SHP77 (cell line): ENCODE measurements at places on chromosomes 1 and 21.

GRCh38 chr1:18578271-18578670 is 52.4 kb upstream of the PAX7 start:
- DNase-seq = no peak

GRCh38 chr1:224203243-224204016 is 20.4 kb downstream of the DEGS1 start:
- DNase-seq = no peak

GRCh38 chr1:45679123-45679522 is 7.2 kb downstream of the GPBP1L1 start:
- DNase-seq = no peak

DNA sequence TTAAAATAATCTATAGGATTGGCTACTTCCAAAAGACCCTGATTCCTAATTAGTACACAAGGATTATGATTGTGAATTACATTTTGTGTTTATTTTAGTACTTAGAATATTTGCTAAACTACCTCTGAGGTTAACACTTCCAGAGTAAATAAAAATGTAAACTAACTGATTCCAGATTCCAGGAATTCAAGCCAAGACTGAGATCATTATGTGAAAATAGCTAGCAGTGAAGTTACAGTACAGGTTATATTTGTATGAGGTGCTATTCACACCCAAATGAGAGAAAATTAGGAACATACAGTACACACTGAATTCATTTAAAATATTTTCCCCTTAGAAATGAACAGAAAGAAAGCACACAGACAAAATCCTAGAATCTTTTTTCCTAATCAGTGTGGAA is 28.8 kb downstream of the TTLL7 start:
- DNase-seq = no peak

DNA sequence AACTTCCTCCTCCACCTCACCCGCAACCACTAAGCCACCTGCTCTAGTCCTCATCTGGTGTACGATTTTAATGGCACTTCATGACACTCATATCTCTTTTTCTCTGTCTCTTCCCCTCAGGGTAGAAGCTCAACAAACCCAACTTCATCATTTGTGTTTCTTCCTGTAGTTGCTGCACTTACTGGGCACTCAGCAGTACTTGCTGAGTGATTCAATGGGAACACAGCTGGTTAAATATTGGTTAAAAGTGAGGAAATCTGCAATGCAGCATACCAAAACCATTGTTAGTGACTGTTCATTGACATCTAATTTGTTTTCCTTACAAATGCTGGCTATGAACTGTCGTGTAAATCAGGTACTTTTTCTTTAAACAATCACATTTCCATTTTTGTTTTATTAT is 541.1 kb upstream of the PRMT6 start:
- peak; percentile 25 for DNase-seq

DNA sequence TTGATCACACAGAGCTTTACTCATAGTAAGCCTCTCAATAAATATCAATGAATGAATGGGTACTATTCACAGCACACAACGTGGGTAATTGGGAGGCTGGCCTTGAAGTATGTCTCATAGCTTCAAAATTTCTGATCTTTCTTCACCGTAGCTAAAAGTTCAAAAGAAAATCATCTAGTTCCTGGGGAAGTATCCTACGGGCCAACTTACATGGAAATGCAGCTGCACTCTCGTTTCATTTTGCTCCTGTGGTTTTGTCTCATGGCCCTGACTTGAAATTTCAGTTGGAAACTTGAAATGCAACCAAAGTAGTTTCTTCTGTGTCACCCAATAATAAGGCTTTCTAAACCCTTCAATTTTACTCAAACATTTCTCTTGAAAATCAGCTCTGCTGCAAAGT is 76.1 kb upstream of the CNIH3 start:
- no peak for DNase-seq

- no peak for DNase-seq
Observed at GRCh38 chr21:33386222-33386784, 16.9 kb upstream of the IFNGR2 start.

DNA sequence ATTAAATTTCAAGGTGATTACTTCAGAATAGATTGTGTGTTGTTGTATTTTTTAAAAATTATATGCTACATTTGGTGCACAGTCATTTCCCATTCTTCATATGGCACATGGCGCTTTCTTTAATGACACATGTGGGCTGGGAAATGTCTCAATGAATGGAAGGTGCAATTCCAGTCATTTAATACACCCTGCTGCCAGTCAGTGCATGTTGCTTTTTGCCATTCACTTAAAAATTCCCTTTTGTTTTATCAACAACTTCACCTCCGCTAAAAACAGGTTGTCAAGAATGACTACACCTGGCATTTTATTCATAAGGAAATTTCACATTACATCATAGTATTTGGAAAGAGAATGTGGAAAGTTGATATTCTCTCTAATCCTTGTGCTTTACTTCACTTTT is 716.4 kb upstream of the ADAMTS5 start:
- DNase-seq = no peak

DNA sequence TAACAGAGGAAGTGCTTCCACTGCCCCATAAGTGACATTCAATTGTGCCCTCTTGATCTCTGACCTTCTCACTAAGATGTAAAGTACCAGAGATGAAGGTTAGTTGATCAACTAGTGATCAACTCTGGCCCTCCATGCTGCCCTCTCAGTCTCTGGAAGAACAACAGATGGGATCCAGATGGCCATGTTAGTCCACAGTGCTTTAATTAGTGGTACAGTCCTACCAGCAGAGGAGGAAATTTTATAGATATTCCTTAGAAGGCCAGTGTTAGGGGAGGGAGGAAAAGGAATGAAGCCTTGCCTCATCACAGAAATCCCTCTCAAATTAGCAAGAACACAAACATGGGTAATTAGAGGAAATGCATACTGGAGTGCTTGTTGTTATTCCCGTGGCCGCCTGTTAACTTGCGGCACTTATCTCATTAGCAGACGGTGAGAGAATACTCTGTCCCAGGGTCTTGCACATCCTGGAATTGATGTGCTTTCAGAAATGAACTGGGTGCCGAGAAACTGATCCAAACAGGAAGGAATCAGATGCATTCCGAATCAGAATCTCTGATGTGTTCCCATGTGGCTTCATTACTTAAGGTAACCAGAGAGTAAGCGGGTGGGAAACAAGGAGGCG is 91.1 kb upstream of the RGS4 start:
- DNase-seq = no peak

DNA sequence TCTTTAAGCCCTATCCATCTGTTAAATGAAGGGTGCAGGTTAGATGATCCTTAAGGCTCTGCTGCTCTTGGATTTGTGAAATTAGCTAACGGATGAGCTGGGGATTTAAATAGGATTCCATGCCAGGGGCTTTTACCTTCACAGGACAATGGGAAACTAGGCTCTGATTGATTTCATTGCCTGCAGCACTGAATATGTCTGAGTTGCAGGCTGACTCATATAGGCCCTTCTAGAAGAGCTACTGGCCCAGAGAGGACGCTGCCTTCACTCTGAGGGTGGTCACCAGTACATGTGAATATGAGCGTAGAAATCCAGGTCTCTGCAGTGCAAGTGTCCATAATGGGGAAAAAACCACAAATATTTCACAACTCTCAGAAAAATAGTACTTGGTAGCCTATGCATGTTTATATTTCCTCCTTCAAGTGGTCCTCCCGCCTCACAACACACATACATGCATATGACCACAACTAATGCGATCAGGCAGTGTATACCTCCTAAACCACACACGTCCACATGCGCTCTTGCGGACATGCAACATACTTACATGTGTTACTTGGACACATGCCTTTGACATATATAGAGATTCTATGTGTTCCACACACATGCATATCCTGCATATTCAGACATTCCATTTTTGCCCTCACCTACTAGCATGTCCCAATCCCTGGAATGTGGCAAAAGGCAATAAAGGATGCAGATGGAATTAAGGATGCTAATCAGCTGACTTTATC is 233.8 kb upstream of the JUN start:
- no peak for DNase-seq

GRCh38 chr1:223794136-223794880 is 51.4 kb downstream of the TP53BP2 start:
- DNase-seq = no peak

- DNase-seq = peak; percentile 40
Observed at GRCh38 chr1:48492392-48492791, 20.4 kb upstream of the SPATA6 start.

DNA sequence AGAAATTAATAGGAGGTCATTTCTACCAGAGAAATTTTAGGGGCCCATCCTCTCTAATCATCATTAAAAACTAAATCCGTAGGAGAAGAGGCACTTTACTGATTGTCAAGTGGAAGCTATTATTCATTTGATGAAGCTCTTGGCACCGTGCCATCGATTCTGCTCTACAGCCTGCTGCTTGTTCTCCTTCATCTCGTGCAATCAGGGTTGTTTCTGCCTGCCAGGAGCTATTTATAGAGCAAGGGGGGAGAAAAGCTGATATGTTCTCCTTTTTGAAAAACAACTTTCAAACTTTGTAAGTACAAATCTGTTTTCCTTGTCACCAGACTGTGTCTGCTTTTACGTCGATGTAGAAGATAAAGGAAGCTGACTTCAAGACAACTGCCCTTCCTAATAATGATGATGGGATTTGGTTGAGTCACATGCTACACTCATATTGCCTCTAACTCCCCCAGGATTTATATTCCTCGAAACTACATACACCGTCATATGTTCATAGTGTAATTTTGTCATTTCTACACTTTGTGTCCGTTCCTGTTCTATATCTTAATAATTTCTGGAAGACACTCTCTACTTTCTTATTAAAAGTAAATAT is 169.6 kb upstream of the LHX8 start:
- peak; percentile 87 for DNase-seq

GRCh38 chr1:156098784-156099183 is 15.7 kb upstream of the LMNA start:
- no peak for DNase-seq

- peak; percentile 80 for DNase-seq
Observed at GRCh38 chr1:31701091-31701736, 2.6 kb downstream of the COL16A1 start.

DNA sequence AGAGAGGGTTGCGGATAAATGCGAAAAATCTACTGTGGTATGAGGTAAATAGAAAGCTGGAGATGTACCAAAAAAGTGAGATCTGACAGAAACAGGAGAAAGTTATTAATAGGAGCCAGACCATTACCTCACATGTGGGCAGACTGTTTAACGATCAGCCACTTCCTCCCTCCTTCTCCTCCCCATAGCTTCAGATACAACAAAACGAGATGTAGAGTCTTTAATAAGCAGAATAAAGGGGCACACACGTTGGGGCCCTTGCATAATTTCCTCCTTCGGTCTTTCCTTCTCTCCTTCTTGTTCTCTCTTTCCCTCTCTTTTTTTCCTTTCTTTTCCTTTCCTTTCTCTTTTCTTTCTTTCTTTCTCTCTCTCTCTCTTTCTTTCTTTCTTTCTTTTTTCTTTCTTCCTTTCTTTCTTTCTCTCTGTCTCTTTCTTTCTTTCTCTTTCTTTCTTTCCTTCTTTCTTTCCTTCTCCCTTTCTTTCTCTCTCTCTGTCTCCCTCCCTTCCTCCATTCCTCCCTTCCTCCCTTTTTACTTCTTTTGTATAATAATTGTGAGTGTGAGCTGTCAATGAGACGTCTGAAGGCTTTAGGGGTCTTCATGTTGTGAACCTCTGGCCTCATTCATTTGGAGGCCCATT is 242.1 kb downstream of the GRIK1 start:
- no peak for DNase-seq

GRCh38 chr1:175167861-175168260 is 24.7 kb downstream of the KIAA0040 start:
- DNase-seq = no peak

- no peak for DNase-seq
Observed at GRCh38 chr21:46121286-46122221, 23.6 kb downstream of the COL6A2 start.

DNA sequence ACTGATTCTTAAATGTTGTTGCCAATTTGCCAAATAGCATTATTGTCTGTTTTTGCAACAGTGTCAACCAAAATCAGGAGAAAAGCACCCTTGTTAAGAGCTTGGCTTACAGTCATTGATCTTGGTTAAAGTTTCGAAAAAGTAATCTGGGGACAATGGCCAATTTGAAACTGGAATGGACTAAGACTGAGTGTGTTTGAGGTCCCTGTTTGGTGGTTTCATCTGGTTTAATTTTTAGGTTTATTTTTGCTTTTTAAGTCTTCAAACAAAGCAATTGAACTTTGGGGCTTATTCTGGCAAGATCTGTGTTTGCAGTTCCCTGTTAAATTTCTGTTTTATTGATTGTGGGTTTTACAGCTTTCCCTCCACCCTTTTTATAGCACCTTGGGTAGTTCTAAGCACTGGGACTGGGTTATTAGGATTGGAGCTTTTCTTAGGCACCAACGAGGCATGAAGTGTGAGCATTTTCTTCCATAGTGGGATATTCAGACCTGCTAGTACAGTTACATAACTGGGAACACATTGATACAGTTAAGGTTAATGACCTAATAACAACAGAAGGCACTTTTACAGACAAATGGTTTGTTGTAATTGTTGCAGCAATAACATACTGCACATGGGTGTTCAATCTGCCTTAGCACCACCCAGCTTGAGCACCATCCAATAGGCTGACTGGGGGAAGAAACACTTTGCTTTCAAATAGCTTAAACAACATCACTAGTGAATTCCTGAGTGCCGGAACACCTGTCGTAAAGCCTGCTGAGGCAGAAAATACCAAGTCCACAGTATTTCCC is 40.6 kb upstream of the MAP10 start:
- DNase-seq = no peak

- DNase-seq = no peak
Observed at GRCh38 chr21:19540287-19540686, 1136.7 kb upstream of the TMPRSS15 start.

DNA sequence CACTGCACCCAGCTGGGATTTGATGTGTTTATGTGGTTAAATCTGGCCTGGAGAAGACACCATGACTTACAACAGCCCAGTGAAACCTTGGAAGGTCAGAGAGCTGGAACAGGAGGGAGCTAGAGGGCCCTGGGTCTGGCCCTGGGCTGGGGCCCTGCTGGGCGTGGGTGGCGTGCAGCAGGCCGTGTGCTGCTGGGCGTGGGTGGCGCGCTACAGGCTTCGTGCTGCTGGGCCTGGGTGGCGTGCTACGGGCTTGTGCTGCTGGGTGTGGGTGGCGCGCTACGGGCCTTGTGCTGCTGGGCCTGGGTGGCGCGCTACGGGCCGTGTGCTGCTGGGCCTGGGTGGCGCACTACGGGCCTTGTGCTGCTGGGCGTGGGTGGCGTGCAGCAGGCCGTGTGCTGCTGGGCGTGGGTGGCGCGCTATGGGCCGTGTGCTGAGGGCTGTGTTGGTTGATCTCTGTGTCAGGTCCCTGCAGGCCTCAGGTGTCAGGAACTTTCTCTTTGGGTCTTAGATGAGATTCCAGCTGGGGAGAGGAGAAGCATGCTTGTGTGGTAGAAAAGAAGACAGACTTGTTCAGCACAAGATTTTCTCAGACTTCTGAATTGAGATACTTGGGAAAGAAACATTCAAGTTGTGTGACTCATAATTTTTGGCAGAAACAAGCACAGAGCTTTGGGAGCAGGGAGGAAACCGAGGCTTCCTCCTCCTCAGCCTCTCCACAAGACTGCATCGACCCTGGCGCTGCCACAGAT is 66.0 kb downstream of the COL18A1 start:
- no peak for DNase-seq

GRCh38 chr1:171628225-171628624 is 6.2 kb downstream of the MYOCOS start:
- no peak for DNase-seq
